HEK293T (cell line): ENCODE measurements at places on chromosomes 13 and 19.

DNA sequence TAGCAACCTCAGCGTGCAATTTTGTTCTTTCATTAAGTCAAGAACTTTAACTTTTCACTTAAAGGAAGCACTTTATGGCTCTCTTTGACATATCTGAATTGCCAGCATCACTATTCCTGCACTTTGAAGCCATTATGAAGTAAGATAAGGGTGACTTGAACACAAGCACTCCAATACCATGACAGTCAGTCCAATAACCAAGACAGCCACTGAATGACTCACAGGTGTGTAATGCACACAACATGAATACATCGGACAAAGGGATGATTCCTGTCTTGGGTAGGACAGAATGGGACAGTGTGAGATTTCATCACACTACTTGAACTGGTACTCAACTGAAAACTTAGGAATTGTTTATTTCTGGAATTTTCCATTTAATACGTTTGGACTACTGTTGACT is 233.7 kb upstream of the IPO5 start:
- no peak for DNase-seq

GRCh38 chr13:59360108-59360507 is 803.6 kb downstream of the DIAPH3 start:
- DNase-seq: no peak

DNA sequence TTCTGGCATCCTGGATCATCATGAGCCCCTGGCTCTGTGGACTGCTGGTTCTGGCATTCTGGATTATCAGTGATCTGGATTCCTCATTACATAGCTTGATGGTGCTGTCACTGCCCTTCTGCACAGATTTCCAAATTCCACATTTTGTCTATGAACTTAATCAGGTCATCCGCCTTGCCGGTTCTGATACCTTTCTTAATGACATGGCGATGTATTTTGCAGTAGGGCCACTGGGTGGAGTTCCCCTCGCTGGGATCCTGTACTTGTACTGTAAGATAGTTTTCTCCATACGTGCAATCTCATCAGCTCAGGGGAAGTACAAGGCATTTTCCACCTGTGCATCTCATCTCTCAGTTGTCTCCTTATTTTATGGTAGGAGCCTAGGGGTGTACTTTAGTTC is 24.4 kb upstream of the OR7C2 start:
- peak; percentile 14 for DNase-seq

- DNase-seq: no peak
These were observed 8.1 kb upstream of the MRPS31 start for GRCh38 chr13:40779049-40779448.

GRCh38 chr19:6066661-6067646 is 43.3 kb downstream of the RFX2 start:
- DNase-seq: peak; percentile 73

GRCh38 chr13:66314911-66315310 is 915.2 kb downstream of the PCDH9 start:
- DNase-seq: no peak

GRCh38 chr19:16861834-16862233 is 27.0 kb upstream of the F2RL3 start:
- DNase-seq: no peak

GRCh38 chr13:110298505-110299282 is 8.3 kb downstream of the COL4A1 start:
- DNase-seq: no peak

GRCh38 chr13:78054157-78054556 is 135.5 kb upstream of the EDNRB start:
- no peak for DNase-seq

GRCh38 chr19:44757735-44758505 is 9.4 kb downstream of the BCL3 start:
- DNase-seq: no peak

- no peak for DNase-seq
These were observed 47.4 kb downstream of the FLT3 start for GRCh38 chr13:28052945-28053344.

DNA sequence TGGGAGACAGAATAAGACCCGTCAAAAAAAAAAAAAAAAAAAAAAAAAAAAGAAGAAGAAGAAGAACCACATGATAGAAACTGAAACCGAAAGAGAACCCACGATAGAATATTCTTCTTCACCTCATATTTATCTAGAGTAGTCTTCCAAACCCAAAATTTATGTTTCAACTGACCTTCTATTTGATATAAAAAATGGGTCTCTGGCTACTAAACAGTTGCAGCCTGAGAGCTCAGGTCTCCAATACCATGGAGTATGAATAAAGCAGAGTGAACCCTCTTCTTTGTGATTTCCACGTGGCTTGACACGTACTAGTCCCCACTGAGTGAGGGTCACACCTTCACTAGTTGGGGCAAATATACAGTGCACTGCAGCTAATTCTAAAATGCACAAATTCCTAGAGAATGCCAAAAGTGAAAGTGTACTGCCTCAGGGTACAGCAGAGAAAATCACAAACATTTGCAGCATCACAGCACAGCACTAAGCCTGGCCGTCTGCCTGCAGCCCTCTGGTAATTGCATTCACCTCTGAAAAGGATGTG is 30.8 kb upstream of the RFC3 start:
- no peak for DNase-seq

GRCh38 chr19:14718522-14719116 is 28.8 kb downstream of the ZNF333 start:
- DNase-seq: no peak

GRCh38 chr19:3759482-3760254 is 1.8 kb downstream of the APBA3 start:
- DNase-seq: no peak

GRCh38 chr13:26784704-26785639 is 24.4 kb upstream of the GPR12 start:
- DNase-seq: no peak

GRCh38 chr13:114100446-114101357 is 31.7 kb downstream of the RASA3 start:
- DNase-seq: no peak

- no peak for DNase-seq
These were observed 72.4 kb upstream of the ZDHHC20 start for GRCh38 chr13:21531455-21531854.

DNA sequence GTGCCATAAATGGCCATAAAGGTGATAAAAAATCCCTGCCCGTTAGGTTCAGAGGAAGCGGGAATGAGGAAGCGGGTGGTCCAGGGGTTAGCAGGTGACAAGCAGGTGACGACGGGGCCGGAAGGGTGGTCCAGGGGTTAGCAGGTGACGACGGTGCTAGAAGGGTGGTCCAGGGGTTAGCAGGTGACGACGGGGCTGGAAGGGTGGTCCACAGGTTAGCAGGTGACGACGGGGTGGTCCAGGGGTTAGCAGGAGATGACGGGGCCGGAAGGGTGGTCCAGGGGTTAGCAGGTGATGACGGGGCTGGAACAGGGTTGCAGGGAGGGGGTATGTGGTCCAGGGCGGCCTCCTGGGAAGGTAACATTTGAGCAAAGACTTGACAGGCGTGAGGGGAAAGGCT is 6.3 kb downstream of the PRSS57 start:
- no peak for DNase-seq

GRCh38 chr19:28074773-28075172 is 1138.2 kb downstream of the UQCRFS1 start:
- no peak for DNase-seq

GRCh38 chr13:43348397-43348796 is 325.0 kb downstream of the DNAJC15 start:
- no peak for DNase-seq

GRCh38 chr19:51394050-51394836 is 3.9 kb upstream of the C19orf84 start:
- peak; percentile 93 for DNase-seq

DNA sequence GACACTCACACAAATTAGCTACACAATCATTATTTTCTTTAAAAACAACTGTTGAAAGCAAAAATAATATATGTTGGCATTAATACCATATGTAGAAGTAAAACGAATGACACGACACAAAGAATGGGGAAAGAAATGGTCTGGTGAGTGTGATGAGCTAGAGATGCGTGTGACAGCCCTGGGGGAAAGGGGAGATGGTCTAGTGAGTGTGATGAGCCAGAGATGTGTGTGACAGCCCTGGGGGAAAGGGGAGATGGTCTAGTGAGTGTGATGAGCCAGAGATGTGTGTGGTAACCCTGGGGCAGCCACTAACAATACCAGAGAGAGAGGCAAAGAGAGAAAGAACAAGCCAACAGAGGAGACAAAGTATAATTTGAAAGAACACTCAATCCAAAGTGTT is 22.3 kb upstream of the LAMP1 start:
- no peak for DNase-seq
